ENCODE measurements at places on chromosomes 5 and 9.
A peak's percentile ranks its signal among the peaks of the same experiment; 100 is the strongest.

- no peak for DNase-seq
Observed at GRCh38 chr5:82679660-82680059, 397.5 kb downstream of the TMEM167A start.

GRCh38 chr5:178116143-178116885, 3.0 kb downstream of the N4BP3 start:
- no peak for DNase-seq

GRCh38 chr5:180575571-180575970, 15.7 kb downstream of the SCGB3A1 start:
- DNase-seq: no peak

DNA sequence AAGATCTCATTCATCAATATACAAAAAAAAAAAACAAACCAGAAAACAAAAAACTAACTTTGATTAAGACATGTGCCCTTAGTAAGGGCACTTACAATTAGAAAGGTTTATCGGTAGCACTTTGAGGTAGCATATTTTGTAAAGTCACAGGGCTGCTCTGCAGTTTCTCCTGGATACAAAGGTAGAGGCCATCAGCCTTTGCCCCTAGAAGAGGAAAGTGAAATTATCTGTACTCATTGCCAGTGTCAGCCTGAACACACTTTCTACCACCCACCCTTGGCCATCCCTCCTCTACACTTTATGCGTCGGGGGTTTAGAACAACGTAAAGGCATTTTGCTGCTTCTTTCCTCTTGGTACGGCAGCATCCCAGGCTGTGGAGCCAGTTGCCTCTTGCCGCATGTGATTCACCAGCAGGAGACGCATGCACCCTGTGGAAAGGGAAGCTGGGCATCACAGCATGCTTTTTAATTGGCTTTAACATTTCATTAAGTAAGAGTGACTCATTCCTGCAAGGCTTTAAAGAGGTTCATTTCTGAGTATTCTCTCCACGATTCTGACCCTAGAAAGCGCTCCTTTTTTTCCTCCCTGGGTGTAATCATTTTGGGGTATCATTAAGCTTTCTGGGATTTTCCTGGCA, 84.6 kb downstream of the CEMIP2 start:
- peak; percentile 79 for DNase-seq

DNA sequence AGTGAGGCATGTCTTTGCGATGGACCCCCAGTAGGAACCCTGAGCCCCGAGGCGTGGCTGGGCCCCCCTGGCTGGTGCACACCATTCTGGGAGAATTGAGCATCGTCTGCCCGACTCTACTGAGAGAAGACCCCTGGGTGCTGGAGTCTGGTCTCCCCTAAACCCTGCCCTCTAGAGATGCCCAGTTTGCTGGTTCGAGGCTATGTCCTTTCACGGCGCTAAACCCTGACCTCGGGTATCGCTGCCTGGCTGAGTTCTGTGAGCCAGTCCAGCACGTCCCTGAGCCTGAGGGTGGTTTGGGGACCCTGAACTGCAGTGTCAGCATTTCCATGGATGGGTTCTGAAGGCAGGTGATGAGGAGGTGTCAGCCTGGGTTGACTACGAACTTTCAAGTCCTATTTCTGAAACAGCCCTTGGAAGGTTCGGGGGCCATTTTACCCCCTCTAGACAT, 128.8 kb downstream of the RXRA start:
- DNase-seq: no peak

- DNase-seq: no peak
Observed at GRCh38 chr5:112467485-112467884, 48.4 kb upstream of the EPB41L4A start.

DNA sequence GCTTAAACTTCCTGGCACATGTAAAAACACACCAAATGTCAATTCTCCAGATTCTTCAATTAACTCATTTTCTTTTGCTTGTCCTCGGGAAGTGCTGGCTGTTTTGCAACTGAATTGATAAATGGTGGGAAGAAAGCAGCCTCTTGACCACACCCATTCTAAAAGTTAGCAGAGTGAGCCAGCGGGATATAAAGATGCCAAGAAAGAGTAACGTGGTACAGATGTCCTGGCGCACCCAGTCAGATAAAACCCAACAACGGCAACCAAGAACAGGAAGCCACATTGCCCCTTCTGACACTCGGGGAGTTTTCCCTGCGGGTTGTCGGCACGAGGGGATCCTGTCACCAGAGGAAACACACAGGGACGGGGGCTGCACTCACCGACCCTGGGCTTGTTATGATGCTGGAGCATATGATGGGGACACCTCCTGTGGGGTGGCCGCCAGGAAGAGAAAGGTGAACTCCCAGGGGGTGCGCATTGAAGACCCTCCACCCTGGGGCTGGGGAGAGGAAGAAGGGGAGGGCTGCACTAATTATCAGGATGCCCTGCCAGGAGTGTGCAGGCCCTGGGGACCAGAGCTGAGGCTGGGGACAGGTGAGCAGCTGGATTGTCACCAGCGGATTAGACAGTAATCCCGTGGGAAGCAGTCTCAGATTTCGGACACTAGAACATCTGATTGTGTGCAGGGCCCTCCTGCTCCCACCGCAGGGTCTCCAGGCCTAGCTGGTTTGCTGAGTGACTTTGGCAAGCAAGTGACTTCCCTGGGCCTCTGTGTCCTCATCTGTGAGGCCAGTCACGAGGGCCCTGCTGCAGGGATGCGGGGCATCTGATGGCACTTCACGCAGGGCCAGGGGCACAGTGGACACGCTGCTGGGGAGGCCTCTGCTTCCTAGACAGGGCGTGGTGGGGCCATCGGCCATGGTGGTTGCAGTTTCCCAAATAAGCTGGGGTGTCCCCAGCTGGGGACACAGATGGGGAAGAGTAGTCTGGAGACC, 59.2 kb downstream of the CRB2 start:
- no peak for DNase-seq

- no peak for DNase-seq
Observed at GRCh38 chr5:122653087-122654017, 121.5 kb upstream of the SNX2 start.

- no peak for DNase-seq
Observed at GRCh38 chr5:35317586-35317985, 87.3 kb upstream of the PRLR start.

GRCh38 chr9:92610470-92611420, 59.2 kb downstream of the IPPK start:
- no peak for DNase-seq

DNA sequence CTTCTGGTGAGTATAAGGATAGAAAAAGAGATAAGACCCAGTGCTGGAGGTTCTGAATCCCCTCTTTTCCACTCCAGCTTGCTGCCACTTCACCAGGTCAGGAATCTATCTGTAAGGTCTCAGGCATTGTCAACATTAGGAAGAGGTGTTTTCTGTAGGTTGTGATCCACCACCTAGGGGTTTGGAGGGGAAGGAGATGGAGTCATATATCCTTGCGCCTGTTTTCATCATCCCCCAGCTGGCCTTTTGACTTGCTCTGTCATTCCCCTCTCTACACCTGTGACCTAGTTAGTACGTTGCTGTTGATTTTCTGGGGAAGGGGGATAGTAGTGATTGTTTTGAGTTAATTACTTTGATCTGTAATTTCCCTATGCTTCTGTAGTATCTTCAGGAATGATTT, 20.5 kb downstream of the SPINK5 start:
- DNase-seq: no peak

DNA sequence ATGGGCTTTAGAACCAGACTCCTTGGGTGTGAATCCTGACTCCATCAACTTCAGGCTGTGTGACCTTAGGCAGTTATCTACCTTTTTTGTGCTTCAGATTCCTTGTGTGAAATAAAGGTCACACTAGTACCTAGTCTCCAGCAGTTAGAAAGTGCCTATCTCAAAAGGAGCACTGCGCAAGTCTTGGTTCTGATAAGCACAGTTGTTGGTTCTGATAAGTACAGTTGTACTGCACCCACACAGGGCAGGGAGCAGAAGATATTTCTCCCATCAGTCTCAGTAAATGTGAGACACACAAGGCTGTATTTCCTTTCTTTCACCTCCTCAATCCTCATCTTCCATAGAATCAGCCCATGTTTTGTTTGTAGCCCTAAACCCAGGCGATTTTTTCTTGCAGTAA, 116.6 kb upstream of the DPYSL3 start:
- DNase-seq: no peak

- no peak for DNase-seq
Observed at GRCh38 chr5:62483556-62483955, 71.0 kb downstream of the IPO11 start.

- DNase-seq: no peak
Observed at GRCh38 chr5:87872986-87873385, 395.7 kb downstream of the TMEM161B start.

DNA sequence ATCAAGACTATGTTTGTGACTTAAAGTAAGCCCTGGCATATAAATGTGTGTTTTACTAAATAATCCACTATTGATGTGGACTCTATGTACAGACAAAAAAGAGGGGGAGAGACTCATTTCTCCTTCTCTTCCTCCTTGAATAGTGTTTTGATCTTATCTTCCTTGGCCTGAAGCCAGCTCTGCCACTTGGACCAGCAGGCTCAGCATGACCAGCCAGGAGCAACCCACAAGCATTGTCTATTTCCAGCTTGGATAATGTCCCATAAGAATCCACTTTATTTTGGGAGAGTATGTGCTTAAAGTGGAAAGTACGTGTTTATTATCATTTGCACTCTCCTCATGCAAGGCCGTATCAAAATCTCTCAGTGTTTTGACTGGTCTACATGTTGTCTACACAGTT, 23.8 kb upstream of the SLC46A2 start:
- DNase-seq: no peak

- no peak for DNase-seq
Observed at GRCh38 chr5:163106098-163106497, 331.3 kb upstream of the CCNG1 start.

- DNase-seq: no peak
Observed at GRCh38 chr5:128274441-128274840, 190.9 kb downstream of the SLC12A2 start.

DNA sequence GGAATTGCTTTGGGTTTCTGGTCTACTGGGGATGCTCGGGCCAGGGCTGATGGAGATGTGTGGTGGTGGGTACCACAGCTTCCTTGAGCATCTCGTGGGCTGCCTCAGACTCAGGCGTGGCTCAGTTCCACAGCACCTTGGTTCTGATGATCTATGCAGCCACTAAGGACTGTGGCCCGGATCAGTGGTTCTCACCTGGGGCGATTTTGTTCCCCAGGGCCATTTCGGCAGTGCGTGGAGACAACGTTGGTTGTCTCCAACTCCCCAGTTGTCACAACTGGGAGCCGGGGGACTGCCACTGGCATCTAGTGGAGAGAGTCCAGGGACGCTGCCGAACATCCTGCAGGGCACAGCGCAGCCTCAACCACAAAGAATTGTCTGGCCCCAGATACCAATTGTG, 47.7 kb downstream of the FGF18 start:
- DNase-seq: no peak

DNA sequence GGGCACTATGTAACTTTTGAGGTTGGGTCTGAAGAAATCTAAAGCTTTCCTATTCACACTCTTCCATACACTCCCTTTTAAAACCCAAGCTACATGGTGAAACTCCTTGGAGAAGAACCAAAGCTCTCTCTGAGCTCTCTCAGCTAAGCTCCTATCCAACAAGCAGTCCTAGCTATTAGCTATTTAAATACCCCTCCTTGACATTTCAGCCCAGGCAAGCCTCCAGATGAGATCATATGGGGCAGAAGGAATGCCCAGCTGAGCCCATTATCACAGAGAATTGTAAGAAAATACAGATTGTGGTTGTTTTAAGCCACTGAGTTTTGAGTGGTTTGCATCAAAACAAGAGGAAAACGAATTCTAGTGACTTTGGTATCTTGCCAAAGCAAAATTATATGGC, 15.2 kb downstream of the HSPB3 start:
- DNase-seq: no peak

DNA sequence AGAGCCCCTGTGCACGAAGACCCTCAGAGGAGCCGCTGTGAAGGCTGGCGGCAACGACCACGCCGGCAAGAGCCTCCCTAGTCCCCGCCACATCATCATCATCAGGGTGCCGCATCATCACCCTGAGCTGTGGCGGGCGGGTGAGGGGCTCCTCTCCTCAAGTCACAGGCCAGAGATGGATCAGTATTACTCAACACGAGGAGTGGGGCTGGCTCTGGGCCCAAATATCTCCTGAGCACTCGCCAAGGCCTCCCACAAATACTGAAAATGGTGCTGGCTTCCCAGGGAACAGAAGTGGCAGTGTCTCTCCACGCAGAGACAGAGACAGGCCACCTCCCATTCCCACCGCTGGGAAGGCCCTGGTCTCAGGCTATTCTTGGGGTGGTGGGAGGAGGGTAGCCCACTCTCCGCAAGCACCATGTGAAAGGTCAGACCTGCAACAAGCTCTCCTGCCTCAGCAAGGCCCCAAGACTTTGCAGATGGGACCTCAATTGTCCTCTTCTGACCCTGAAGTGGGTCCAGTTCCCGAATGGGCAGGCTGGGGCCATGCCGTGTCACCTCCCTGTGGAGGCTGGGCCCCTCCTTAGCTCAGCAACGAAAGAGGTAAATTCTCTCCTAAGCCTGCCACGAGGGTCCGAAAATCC, 39.3 kb upstream of the ZNF354A start:
- no peak for DNase-seq

DNA sequence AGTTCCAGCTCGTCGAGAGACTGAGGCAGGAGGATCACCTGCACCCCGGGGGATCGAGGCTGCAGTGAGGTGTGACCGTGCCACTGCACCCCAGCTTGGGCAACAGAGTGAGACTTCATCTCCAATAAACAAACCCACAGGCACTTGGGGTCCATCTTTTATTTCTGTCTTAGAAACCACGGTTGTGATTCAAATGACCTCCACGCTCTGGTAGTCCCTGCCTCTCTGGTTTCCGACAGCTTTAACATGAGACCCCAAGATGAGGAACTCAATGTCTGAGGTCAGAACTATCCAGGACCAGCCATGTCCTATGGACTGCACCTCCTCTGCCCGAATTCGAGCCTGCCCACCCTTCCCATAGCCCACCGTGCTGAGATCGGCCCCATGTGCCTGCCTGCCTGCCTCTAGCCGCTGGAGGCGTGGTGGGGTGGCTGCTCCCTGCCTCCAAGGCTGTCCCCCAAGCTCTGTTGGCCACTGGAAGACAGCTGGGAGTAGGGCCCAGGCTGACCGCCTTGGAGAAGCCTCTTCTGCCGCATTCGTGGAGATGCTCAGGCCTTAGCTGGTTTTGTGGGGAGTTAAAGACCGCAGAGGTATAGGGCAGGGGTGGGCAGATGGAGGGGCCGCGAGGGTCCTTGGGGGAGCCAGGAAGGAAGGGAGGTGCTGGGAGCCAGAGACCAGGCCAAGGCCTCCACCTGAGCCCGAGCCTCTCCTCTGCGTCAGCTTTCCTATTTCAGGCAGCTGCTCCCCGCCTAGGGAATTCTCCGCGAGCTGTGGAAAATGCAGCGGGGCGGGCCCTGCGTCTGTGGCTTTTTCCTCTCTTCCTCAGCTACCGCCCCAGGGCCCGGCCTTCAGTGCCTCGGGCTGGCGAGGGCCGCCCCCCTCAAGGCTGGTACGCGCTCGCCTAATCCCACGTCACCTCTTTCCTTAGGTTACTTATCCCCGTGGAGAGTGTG, 6.9 kb upstream of the WDR5 start:
- DNase-seq: no peak

DNA sequence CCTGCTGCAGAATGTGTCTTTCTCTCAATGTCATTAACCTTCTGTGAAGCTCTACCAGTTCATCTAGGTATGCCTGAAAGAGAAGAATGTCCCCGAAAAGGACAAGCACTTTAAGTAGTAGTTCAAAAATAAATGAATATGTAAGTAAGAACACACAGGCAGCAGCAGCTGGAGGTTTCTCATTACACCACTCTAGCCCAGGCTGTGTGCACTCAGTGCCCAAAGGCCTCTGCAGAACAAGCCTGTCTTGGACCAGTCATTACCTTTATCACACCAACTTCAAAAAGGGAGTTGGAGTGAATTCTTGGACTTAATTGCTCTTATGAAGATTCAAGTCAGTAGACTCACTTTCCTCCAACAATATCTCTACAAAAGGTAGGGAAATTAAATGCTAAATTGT, 268.8 kb downstream of the MLLT3 start:
- no peak for DNase-seq

GRCh38 chr9:35519692-35520363, 29.9 kb downstream of the RUSC2 start:
- no peak for DNase-seq
